ENCODE measurements at places on chromosomes 5 and 9. TPM values are rescaled to one million over a fixed set of nuclear protein-coding genes. Genes with fewer than 3 reads are reported as not detected.

Gene SLC28A3
- 0.19 TPM for total RNA-seq

Gene LCN2
- 0.67 TPM for total RNA-seq

Gene FIBCD1
- not detected for total RNA-seq

DNA sequence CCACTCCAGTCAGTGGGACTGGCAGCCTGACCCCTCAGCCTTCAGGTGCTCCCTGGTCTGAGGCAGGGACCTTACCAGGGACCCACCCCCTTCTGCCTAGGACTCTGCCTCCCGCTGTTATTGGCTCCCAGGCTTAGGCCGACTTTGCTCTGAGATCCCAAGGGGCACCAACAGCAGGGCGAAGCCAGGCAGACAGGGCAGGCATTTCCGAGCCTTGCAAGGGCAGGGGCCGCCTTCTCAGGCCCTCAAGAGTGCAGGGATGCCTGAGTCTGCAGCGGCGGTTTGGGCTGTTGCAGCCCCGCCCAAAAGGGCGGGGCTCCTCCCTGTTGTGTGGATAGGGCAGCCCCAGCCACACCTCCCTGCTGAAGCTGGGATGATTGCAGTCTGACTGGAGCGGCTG, 644.6 kb downstream of the PRR16 start:
- DNase-seq = no peak

- no peak for DNase-seq
Observed at GRCh38 chr5:160800375-160801275, 51.4 kb downstream of the ATP10B start.
